Mucosa of descending colon (tissue), 3 donors: ENCODE measurements at places on chromosomes 5 and 9. TPM values are rescaled to one million over a fixed set of nuclear protein-coding genes. Genes with fewer than 3 reads are reported as not detected.

GRCh38 chr5:58493141-58493540 lies 1.9 kb downstream of the GAPT start:
- DNase-seq = no peak

- DNase-seq = no peak
These were observed 401.3 kb upstream of the DAB2 start for GRCh38 chr5:39826051-39826450.

DNA sequence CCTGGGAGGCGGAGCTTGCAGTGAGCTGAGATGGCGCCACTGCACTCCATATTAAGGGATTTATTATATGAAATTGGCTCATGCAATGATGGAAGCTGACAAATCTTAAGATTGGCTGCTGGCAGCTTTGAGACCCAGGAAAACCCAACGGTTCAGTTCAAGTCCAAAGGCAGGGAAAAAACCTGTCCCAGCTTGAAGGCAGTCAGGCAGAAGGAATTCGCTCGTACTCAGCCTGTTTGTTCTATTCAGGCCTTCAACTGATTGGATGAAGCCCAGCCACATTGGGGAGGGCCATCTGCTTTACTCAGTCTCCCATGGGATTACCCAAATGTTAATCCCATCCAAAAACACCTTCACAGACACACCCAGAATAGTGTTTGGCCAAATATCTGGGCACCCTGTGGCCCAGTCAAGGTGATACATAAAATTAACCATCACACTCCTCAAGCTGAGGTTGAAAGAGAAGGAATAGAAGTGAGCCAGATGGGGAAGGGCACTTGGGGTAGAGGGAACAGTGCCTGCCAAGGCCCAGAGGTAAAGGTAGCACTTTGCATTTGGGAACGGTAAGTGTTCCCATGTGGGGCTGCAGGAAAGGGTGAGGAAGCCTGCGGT lies 8.5 kb upstream of the ORM1 start:
- no peak for DNase-seq

- peak; percentile 94 for DNase-seq
These were observed 1.6 kb upstream of the NR4A3 start for GRCh38 chr9:99819856-99820684.

Gene AQP7
- 17.2 TPM for total RNA-seq

Gene LTC4S
- total RNA-seq = 7.0 TPM

Gene PTGER4
- total RNA-seq = 38.5 TPM

Gene SLC35A4
- total RNA-seq = 96.9 TPM
